SW 1271 (cell line): ENCODE measurements at places on chromosomes 3 and 15.
A peak's percentile ranks its signal among the peaks of the same experiment; 100 is the strongest.

GRCh38 chr15:85967553-85967952, 112.1 kb upstream of the AGBL1 start:
- DNase-seq: no peak

- DNase-seq: no peak
Observed at GRCh38 chr3:18687286-18687685, 262.1 kb upstream of the SATB1 start.

DNA sequence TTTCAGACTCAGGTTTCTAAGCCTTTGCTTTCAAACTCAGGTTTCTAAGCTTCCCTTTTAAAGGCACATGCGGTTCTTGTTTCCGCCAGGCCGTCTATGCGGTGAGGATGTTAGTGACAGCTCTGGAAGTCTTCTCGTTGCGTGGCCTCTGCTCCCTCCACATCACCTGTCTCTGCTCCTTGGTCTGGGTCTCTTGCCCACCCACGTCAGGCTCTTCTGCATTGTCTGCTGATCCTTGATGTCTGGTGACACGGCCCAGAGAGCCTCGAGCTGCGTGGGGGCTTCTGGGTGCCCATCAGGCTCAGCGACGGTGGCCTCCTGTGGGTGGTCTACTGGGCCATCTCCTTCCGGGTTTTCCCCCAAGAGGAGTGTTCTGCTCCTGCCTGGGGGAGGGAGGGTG, 30.5 kb downstream of the KLF13 start:
- DNase-seq: no peak

DNA sequence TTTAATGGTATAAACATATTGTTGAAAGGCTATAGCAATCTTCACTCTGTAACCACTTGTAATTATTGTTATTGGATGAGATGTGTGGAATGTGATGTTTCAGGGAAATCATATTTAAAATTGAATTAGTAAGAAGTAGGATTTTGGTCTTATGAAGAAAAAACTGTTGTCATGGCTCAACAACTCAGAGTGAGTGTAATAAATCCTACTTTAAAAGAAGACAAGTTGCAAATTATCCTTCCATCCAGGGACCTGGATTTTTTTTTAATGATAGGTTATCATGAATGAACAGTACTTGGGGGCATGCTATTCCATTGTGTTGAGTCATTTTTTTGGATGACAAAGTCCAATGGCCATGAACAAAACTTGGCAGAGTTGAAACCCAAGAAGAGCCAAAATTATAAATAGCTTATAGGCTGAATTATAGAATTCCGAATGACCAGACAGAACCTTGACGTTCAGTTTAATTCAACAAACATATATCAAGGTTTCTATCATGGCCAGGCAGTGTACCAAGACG, 625.5 kb upstream of the ZNF717 start:
- DNase-seq: no peak

GRCh38 chr3:115638241-115638640, 14.9 kb downstream of the GAP43 start:
- DNase-seq: no peak

DNA sequence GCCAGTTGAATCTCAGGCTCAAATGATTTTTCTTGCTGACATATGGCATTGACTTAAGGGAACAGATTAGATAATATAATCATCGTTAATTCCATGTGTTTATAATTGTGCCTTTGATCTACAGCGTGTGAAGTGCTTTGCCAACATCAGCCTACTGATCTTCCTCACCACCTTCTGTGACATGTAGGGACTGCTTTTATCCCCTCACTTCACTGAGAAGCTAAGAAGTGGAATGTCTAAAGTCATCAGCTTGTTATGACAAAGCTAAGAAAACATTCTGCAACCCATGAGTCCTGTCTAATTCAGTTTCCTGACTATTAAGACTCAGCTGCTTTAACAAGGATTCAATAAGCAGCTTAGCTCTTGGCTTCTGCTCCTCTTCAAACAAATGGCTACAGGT, 106.0 kb downstream of the MYH15 start:
- no peak for DNase-seq

DNA sequence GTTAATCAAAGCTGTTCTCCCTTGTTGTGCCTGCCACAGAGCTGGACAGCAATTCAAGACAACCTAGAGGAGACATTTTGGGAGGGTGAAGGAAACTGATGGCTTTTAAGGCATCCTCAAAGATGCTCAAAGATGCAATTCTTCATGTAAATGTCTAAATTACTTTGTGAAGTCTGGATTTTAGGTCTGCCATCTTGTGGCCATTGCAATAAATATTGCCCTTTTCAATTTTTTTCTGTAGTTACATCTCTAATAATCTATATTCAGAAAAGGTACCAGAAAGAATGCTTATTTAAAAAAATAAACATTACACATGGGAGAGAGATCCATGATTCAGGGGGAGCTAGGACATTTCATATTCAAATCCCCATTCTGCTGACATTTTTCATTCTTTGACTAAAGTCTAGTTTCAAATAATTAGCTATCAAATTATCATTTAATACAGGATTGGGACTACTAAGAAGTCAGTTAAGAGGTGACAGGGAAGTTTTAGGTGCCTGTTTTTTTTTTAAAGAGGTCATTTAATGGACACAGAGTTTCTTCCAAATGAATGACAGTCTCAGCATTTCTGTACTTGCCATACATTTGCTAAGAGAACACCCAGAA, 259.8 kb upstream of the WNT5A start:
- DNase-seq: no peak

DNA sequence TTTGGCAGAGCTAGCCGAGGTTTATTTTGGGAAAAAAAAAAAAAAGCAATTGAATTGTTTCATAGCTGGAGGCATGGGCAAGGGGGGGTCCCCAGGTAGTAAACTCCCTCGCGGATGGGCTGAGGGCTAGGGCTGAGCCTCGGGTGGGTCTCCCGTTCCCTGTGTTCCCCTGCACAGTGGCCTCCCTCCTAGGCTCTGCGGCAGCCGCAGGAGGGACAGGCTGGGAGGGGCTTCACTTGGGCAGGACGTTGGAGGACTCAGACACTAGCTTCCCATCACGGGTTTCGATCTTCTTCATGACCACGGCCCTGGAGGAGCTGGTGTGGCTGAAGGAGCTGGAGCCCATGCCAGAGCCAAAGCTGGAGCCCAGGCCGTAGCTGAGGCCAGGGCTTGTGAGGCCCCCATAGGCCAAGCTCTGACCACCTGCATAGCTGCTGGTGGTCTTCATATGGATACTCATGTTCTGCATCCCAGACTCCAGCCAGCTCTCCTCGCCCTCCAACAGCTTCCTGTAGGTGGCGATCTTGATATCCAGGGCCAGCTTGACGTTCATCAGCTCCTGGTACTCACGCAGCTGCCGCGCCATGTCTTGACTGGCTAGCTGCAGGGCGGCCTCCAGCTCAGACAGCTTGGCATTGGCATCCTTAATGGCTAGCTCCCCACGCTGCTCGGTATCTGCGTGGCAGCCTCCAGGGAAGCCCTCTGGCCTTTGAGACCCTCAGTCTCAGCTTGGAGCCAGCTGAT, 64.0 kb upstream of the CDAN1 start:
- no peak for DNase-seq

DNA sequence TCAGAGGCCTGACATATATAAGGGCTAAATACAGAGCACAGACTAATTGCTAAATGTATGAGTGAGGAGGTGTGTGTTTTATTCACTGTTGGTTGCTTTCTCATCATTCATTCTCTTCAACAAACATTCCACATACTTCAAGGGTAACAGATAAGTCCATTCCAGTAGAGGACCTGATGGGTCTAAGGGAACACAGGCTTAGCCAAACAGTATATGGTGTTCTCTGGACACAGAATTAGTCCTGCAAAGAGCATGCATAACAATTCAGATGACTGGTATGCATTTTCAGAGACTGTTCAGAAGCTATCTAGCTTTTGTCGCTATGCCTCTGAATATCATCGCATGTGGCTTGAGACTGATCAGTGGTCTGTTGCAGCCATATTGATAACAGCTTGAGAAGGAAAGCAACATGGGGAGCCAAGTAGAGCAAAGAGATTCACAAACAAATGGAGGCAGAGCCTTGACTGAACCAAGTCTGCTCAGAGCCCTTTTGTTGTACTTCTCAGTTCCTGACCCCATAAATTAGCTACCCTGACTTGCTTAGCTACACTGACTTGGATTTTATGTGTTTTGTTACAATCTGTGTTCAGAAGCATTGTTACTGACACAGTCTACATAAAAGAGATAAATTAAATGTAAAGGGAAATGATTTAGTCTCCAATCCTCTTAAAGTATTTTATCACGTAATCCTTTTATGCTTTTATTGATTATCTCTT, 1178.7 kb downstream of the ROBO1 start:
- no peak for DNase-seq

DNA sequence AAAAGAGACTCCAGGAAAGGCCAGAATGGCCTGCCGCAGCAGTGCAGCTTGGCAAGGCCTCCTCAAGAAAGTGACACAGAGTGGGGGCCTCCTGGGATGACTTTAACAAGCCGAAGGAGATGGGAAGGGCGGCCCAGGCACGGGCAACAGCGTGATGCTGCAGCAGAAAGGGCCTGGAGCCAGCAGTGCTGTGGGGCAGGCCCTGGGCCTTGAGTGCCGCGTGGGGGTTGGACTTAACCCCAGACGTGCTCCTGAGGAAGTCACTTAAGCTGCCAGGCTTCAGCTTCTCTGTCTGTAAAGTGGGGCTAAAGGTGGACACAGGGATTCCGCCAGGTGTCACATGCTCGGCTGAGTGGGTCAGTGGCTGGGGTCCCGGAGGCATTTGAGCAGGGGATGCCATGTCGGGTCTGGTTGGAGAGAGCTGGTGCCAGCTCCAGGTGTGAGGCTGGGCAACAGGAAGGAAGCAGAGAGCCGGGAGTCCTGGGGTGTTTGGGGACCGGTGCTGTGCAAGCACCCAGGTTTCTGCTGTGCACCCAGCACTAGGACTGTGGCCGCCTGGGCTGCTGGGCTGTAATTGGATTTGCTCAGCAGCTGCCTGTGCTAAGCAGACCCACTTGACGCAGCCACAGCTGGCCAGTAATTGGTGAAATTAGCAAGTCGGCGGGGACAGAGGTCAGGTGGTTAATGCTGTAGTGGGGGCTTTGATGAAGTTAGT, 7.8 kb downstream of the DNAJB8 start:
- DNase-seq: no peak

DNA sequence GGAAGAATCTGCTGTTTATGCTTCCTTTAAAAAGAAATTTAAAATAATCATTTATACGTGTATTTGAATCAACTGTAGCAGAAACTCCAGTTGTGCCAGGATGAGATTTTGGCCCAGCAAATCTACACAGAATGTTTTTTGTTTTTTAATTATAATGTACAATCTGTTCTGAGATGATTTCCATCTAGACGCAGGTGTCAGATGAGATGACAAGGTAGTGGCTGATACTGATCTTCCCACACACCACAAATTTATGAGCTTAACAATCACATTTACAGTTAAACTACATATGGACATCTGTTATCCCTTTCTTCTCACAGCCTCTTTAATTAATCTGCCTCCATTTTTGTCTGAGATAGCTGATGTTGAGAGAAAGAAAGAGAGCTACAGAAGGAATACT, 23.6 kb downstream of the DCLK3 start:
- DNase-seq: no peak

GRCh38 chr15:67107014-67107812, 41.8 kb downstream of the SMAD3 start:
- DNase-seq: peak; percentile 100

DNA sequence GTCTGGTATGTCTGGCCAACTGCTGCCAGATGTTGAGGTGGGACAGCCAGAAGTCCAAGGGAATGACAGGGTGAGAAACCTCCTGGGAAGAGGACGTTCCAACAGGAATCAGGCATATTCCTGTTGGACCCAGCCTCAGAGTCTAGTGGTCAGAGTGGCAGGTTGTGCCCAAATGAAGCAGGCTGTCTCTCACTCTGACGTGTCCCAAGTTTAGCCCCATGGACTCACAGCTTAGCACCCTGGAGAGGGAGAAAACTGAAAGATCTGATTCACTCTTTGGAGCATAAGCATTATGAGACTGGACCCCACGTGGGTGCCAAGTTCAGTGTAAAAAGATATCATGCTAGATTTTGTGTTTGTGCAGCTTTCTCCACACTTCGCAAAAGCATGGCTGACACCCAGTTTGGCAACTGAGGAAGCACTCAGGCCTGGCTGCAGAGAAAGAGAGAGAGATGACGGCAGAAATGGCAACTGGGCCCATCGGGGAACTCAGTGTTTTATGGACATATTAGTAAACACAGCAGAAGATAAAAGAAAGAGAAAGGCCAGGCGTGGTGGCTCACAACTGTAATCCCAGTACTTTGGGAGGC, 88.2 kb upstream of the LMCD1 start:
- DNase-seq: no peak

GRCh38 chr15:95494971-95495541, 835.4 kb upstream of the NR2F2 start:
- no peak for DNase-seq

GRCh38 chr3:44516230-44516629, 38.8 kb upstream of the ZNF445 start:
- no peak for DNase-seq

DNA sequence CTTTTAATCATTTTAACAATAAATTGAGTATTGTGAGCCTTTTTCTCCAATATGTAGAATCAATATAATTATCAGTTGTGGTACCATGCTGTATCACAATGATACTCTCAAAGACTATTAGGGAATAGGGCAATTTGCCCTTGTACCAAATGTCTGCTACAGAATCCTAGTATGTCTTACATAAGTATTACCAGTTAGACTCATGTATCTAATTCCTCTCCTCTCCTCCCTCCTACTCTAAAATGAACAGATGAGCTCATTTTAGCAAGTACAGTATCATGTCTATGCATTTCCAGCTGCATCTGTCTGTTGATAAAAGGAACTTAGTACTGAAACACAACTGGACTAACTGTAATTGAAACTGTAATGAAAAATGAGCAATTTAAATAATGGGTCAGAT, 124.3 kb upstream of the ATP11B start:
- no peak for DNase-seq

DNA sequence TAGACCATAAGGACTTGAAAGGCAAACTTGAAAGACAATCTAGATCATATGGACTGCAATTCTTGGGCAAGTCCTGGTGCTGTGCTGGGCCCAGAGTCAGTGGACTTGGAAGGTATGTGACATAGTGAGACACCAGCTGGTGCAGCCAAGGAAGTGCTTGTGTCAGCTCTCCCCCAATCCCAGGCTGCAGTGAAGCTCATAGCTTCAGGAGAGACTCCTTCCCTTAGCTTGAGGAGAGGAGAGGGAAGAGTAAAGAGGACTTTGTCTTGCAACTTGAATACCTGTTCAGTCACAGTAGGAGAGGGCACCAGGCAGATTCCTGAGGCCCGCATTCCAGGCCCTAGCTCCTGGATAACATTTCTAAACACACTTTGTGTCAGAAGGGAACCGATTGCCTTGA, 127.4 kb upstream of the ZPLD1 start:
- no peak for DNase-seq

DNA sequence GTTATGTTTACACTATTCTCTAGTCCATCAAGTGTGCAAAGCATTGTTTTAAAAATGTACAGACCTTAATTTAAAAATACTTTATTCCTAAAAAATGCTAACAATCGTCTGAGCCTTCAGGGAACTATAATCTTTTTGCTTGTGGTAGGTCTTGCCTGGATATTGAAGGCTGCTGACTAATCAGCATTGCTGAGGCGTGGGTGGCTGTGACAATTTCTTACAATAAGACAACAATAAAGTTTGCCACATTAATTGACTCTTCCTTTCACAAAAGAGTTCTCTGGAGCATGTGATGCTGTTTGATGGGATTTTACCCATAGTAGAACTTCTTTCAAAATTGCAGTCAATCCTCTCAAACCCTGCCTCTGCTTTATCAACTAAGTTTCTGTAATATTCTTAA, 384.0 kb upstream of the TGFBR2 start:
- DNase-seq: no peak
